ENCODE measurements at places on chromosomes 6 and 20. TPM values are rescaled to one million over a fixed set of nuclear protein-coding genes. Genes with fewer than 3 reads are reported as not detected.

DNA sequence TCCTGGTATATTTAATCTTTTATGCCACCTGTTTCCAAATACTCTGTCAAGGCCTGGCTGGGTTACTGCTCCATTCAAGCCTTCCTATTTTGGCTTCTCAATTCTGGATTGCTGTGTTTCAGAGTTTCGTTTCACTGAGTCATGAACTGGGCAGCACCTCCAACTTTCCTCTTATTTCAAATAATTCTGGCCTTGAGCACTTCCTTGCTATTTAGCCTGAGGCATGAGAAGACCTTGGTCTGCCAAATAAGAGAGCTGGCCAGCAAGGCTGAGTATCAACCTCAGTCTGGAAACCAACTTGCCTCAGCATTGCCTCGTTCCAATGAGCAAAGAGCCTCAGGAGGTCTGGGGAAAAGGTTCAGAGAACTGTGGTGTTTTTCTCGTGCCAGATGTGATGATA is 66.6 kb downstream of the TNFAIP3 start:
- no peak overlapping the region for H3K27ac ChIP-seq
- H3K4me3 ChIP-seq: no peak overlapping the region
- no peaks in the 10 kb centered on the region for H3K4me1 ChIP-seq
- H3K36me3 ChIP-seq: no peaks in the 10 kb centered on the region
- H3K27me3 ChIP-seq: no peaks in the 10 kb centered on the region
- no peak for DNase-seq

DNA sequence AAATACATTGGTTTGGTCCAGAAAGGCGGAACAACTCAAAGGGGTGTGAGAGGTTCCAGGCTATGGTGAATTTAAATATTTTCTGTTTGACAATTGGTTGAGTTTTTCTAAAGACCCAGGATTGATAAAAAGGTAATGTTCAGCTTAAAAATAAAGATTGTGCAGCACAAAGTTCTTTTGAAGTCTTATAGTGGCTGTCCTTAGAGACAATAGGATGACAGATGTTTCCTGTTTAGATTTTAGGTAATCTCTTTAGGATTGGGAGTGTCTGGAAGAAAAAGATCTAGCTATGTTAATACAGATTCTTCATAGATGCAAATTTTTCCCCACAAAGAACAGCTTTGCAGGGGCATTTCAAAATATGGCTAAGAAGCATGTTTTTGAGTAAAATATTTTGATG is 119.7 kb downstream of the GRIK2 start:
- H3K4me3 ChIP-seq: no peak overlapping the region
- H3K27me3 ChIP-seq: no peaks in the 10 kb centered on the region
- no peaks in the 10 kb centered on the region for H3K4me1 ChIP-seq
- no peaks in the 10 kb centered on the region for H3K36me3 ChIP-seq
- no peak for DNase-seq
- no peak overlapping the region for H3K27ac ChIP-seq

- no peak overlapping the region for H3K27ac ChIP-seq
- no peaks in the 10 kb centered on the region for H3K4me1 ChIP-seq
- DNase-seq: no peak
- H3K4me3 ChIP-seq: no peak overlapping the region
- no peaks in the 10 kb centered on the region for H3K27me3 ChIP-seq
These were observed 110.7 kb downstream of the CHD6 start for GRCh38 chr20:41507436-41507835.

DNA sequence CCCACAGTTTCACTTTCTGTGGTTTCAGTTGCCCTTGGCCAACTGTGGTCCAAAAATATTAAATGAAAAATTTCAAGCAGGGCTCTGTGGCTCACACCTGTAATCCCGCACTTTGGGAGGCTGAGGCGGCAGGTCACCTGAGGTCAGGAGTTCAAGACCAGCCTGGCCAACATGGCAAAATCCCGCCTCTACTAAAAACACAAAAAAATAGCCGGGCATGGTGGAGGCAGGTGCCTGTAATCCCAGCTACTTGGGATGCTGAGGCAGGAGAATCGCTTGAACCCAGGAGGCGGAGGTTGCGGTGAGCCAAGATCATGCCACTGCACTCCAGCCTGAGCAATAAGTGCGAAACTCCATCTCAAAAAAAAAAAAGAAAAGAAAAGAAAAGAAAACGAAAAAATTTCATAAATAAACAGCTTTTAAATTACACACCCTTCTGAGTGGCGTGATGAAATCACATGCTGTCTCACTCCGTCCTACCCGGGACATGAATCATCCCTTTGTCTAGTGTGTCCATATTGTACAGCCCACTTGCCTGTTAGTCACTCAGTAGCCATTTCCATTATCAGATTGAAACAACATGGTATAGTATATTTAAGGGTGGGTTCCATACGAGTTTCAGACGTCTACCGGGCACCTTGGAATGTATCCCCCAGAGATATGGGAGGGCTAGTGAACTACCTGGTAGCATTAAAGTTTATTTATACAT is 11.7 kb downstream of the PTPRK start:
- no peaks in the 10 kb centered on the region for H3K4me1 ChIP-seq
- H3K27ac ChIP-seq: no peak overlapping the region
- no peak overlapping the region for H3K4me3 ChIP-seq
- DNase-seq: no peak
- H3K27me3 ChIP-seq: no peaks in the 10 kb centered on the region

- no peaks in the 10 kb centered on the region for H3K36me3 ChIP-seq
- H3K27ac ChIP-seq: no peak overlapping the region
- no peak for DNase-seq
- no peak overlapping the region for H3K4me3 ChIP-seq
- no peaks in the 10 kb centered on the region for H3K27me3 ChIP-seq
- H3K4me1 ChIP-seq: no peaks in the 10 kb centered on the region
These were observed 144.9 kb downstream of the SH3BGRL2 start for GRCh38 chr6:79776076-79776475.

DNA sequence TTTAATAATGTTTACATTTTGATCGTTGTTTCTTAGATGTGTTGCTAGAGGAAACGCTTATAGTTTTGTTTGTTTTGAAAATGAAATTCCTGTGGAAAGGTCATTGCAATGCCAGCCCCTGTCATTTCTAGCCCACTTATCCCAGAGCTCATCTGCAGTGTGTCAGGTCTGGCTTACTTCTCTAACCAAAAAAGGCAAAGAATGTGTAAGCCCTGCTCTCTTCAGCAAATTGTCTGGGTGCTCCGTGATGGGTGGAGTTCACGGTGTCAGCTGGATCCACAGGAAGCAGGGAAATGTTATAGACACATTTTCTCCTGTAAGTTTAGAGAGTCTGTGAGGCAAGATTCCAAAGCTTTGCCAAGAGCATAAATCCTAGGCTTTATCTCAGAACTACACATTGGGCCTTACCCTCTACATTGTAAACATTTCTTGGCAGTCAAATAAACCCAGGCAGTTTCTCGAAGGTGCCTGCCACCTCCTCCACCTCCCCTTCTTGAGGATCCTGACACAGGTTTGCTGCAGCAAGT is 50.9 kb downstream of the RPRD1B start:
- peak; percentile 61 for DNase-seq
- H3K27ac ChIP-seq: peak overlapping the region; percentile 68
- H3K4me3 ChIP-seq: no peak overlapping the region

GRCh38 chr20:23105193-23105592 is 19.1 kb upstream of the CD93 start:
- H3K4me3 ChIP-seq: no peak overlapping the region
- H3K27ac ChIP-seq: no peak overlapping the region
- H3K27me3 ChIP-seq: no peaks in the 10 kb centered on the region
- no peak for DNase-seq

Gene SPTLC3
- 3.8 TPM for total RNA-seq

Gene MLN
- not detected for total RNA-seq

Gene PAQR8
- total RNA-seq: 14.6 TPM

Gene NRN1
- total RNA-seq: 12.4 TPM

Gene CD93
- total RNA-seq: 49.1 TPM

Gene EFCAB8
- total RNA-seq: 1.4 TPM

Gene BPIFA1
- not detected for total RNA-seq

Gene HLA-DMB
- 21.2 TPM for total RNA-seq

Gene FUT9
- not detected for total RNA-seq

All from uterus (tissue), 4 donors.